ENCODE measurements at places on chromosomes 6 and 20.

DNA sequence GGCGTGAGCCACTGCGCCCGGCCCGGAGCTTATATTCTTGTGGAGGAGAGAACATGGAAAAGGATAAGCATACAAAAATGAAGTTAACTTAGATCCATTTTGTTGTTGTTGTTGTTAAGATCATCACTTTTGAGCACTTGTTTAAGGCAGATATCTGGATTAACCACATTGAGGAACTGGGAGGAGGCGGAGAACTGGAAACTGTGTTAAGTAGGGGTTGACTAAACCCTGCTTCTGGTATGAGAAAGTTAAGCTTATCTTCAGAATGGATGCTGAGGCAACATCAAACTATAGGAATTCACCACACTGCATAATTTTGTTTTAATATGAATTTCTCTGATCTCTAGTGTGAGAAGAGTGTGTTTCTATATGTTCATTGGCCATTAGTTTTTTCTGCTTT, 57.6 kb downstream of the GCNT2 start:
- no peak for DNase-seq

DNA sequence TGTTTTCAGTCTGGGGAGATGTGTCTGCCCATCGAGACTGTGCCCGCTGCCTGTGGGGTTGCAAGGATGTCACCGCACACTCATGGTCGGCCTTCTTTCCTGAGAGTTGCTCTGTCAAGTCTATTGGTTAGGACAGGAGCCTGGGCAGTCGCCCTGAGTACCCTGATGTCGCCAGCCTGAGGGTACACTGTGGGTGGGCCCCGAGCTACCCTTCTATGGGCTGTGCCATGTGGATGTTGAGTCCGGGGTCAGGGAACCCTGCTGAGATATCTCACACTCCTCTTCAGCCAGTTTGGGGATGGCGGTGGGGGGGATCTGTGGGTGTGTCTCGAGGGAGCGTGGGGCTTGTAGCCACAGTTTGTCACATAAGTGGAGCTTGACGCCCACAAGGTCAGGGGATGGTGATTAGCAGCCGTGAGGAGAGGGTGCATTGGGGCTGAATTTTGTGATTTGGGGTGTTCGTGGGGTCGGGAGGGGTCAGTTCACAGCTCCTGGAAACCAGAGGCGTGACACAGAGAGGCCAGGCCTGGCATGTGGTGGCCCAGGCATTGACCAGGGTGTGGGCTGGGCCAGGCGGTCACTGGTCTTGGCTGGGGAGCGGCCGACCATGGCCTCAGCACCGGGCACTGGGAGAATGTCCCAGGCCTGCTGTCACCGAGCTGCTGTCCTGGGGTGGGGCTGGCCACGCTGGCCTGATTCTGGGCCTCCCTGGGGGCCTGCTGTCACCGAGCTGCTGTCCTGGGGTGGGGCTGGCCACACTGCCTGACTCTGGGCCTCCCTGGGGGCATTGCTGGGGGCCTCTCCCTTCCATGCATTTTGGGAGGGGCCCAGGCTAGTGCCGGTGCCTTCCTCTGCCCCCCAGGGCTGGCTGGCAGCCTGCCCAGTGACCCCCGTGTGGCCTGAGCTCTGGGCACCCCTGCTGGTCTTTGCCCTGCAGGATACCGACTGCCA, 1.6 kb upstream of the NPBWR2 start:
- no peak for DNase-seq

- no peak for DNase-seq
Observed at GRCh38 chr20:61762886-61763739, 302.6 kb downstream of the TAF4 start.

DNA sequence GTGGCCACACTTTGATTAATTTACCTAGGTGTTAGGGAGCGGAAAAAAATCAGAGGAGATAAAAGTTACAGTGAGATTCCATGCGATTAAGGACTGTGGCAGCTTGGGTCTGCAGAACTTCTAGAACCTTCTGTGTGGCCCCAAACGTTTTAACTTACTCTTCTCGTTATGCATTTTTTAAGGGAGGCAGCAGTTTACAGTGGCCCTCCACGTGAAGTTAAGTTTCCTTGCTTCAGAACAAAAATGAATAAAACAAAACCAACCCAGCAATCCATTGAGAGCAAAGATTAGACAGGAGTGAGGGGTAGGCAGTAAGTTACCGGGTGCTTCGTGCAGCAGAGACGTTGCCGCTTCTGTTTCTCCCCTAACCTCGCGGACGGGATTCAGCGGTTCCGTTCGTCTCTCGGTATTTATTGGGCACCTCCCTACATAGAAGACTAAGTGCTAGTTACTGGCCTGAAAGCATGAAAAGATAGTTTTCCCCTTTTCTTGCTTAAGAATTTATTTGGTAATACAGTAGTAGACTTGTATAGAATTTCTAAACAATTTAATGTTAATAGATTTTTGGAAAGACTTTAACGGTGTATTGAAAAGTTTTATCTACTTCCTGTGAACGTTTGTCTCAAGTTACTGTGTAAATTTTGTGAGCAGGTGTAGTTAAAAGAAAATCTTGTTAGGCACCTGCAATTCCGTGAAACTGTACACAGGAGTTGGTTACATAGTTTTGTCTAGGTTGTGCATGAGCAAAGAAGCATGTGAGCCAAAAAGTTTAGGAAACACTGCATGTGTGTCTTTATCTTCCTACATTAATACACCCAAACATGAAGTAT, 1.1 kb downstream of the BAG2 start:
- peak; percentile 18 for DNase-seq

- no peak for DNase-seq
Observed at GRCh38 chr6:120083186-120083585, 733.6 kb upstream of the MAN1A1 start.

DNA sequence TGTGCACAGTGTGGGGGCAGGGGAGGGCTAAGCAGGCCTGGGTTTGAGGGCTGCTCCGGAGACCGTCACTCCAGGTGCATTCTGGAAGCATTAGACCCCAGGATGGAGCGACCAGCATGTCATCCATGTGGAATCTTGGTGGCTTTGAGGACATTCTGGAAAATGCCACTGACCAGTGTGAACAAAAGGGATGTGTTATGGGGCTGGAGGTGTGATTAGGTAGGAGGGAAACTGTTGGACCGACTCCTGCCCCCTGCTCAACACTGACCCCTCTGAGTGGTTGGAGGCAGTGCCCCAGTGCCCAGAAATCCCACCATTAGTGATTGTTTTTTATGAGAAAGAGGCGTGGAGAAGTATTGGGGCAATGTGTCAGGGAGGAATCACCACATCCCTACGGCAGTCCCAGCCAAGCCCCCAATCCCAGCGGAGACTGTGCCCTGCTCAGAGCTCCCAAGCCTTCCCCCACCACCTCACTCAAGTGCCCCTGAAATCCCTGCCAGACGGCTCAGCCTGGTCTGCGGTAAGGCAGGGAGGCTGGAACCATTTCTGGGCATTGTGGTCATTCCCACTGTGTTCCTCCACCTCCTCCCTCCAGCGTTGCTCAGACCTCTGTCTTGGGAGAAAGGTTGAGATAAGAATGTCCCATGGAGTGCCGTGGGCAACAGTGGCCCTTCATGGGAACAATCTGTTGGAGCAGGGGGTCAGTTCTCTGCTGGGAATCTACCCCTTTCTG, 44.0 kb upstream of the TTPAL start:
- no peak for DNase-seq

DNA sequence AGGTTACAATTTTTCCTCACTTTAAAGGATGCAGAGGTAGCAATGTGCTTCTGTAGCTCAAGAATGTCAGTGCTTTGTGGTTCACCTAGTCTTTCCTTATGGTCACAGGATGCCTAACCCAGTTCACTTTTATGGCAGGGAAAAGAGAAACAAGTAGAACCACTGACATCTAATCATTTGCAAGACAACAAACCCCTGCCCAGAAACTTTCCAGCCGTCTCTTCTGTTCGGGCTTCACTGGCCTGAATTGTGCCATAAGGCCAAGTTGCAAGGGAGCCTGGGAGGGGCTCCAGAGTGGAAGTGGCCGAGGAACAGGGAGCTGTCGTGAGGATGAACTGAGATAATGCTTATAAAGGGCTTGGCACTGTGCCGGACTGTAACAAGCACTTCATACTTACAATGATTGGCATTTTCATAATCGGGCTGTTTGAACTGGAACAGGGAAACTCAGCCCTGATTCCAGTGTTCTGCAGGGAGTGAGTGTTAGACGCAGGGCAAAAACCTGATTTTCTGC, 212.6 kb downstream of the BCAS1 start:
- no peak for DNase-seq

DNA sequence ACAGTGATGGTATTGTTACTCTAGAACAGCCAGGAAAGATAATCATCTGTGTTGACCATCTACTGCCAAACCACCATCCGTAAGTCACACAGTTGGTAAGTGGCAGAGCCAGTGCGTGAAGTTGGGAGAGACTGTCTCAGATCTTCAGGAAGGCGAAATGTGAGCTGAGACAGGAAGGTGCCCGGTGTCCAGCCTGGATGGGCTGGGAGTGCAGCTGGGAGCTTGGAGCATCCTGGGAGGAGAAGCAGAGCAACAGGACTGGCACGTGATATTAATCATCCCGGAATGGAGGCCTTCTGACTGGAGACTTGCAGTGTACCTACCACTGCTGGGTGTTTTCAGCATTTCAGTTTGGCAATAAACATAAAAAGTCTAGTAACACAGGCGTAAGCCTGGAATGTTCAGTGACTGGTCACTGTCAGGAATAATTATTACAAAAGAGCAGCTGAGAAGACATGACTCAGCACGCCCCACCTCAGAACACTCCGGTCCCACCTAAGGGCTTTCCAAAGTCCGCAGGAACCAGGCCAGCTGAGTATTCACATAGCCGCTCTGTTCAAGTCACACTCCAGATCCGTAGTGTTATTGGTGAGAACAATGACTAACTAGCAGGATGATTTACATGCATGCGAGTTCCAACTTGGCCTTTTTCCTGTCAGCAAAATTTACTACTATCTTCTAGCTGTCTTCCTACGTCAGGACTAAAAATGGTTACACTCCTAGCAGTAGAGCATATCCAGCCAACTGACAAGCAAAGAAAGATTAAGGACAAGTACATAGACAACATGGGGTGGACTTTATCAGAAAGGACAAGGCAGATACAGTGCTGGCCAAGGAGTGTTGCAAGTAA, 45.1 kb upstream of the PNRC1 start:
- DNase-seq, result no peak

DNA sequence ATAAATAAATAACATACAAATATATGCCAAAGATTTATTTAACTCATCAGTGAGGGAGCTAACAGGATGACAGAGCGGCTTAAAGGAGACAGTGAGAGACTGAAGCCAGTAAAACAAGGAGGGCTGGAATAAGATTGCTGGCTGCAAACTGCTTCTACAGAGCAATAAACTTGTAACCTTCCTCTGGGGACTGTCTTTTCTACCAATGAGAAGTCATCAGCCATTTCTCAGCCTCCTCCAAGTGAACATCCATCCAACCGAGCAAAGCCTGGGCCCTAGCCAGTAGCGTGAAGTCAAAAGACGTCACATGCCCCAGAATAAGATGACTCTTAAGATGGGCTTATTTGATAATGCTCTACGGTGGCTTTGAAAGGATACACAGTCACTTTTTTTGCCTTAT, 42.5 kb downstream of the CPXM1 start:
- no peak for DNase-seq

DNA sequence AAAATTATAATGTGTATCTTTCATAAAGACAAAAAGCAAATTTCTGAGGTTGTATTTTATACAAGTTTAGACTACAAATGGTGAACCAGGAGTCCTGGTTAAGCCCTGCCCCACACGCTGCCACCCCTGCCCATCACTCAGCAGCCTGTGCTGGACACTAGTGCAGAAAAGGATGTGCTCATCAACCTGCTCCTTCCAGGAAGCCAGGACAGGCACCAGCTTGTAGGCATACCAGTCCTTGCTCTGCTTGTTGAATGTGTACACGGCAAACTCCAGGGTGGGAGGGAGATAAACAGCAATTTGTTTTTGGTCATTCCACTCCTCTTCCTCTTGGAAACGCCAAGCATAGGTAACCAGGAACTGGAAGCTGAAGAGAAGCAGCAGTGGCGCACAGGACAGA, 18.1 kb downstream of the CST9L start:
- no peak for DNase-seq

GRCh38 chr6:5416250-5416649, 154.9 kb downstream of the FARS2 start:
- no peak for DNase-seq

GRCh38 chr20:2382833-2383232, 2.1 kb downstream of the TGM6 start:
- no peak for DNase-seq

GRCh38 chr6:30775104-30775503, 30.8 kb upstream of the IER3 start:
- no peak for DNase-seq

- DNase-seq, result no peak
Observed at GRCh38 chr6:134253681-134254080, 64.2 kb downstream of the SGK1 start.

- no peak for DNase-seq
Observed at GRCh38 chr6:2797564-2798031, 32.4 kb downstream of the WRNIP1 start.

DNA sequence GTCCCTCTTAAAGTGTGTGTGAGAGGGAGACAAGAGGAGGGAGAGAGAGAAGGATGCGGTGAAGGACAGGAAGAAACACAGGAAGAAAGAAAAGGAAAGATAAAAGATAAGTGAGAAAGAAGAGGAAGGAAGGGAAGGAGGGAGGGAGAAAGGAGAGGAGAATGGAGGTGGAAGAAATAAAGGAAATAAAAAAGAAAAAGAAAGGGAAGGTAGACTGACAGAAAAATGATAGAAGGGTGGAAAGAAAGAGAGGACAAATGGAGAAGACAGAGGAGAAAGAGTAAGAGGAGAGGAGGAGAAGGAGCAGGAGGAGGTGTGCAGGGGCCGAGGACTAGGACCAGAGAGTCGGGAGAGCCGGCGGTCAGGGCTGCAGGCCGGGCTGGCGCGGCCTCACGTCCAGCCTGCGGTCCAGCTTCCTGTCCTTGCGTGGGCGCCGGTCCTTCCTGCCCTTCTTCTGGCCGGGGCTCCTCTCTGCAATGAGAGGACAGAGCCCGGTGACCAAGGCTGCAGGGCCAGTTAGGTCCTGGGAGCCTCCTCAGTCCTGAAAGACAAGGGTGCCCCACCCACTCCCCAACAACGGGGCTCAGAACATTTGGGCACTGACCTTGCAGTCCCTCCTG, 42.0 kb downstream of the RSPO4 start:
- DNase-seq, result no peak

DNA sequence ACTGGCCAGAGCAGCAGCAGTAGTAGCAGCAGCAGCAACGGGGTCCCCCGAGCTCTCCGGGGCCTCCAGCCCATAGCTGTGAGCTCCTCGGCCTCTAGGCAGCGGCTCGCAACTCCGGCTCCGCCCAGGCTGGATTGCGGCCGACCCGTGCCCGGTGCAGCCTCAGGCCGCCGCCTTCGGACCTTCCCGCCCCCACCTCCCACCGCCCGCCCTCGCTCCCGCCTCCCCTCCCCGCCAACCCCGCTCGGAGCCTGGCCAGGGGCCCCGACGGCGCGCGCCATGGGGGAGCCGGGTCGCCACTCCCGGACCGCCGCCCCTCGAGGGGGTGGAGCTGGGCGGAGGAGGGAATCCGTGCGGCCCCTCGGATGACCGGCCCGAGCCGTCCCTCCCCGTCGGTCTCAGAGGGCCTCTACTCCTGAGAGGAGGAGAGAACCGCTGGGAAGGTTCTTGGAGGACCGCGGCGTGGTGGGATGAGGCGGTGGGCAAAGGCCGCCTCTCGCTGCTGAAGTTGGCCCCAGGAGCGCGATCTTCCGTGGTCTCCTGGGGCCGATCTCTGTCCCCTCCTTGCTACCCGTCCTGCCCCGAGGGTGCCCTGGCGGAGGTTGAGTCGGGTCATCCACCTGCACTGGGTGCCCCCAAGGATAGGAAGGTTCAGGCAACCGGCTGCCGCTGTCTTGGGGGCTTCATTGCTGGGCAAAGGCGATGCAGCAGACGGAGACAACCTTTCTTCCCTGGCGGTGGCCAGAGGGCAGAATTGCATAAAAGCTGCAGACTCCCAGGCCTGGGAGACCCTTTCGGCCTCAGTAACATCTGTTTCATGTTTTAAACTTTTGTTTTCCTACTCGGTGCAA, at the start of gene ADAM33:
Gene ADAM33, minus strand, starts transcription at position 80 of the 851 bp plus-strand sequence. Its CDS starts 6 bp downstream, at position 74.
- no peak for DNase-seq
